ACHN (cell line): ENCODE measurements at places on chromosomes 2 and 18.
A peak's percentile ranks its signal among the peaks of the same experiment; 100 is the strongest.

DNA sequence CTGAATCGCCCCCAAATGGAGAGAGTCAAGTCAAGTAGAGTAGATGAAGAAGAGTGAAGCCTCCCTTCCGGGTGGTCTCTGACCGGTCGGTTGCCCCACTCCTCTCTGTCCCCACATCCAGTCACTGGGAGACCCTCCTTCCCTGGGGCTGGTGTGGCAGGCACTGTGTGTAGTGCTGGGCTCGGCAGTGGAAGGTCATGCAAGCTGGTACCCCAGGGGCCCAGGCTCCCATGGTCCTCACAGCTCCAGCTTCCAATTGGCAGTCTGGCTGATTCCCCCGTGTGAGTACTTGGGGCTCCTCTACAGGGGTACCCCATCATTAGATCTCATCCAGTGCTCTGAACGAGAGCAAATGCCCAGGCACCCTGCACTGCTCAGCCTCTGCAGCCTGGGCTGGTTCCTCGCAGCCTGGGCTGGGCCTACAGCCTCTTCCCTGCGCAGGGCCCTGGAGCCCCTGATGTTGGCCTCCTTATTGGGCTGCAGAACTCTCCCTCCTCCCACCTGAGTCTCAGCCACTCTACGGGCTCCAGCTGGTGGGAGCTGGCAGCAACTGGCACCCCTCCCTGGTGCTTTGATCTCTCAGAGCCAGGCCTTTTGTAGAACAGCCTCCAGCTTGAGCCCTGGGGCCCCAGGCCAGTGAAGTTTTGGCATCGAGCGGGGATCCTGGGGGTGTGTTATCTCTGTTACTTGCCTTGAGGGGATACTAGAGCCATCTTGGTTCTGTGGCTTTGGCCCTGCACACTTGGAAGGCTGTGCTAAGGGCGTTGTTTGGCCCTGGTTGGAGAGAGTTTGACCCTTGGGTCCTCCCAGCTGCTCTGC lies 187.8 kb upstream of the HDAC4 start:
- no peak for DNase-seq

DNA sequence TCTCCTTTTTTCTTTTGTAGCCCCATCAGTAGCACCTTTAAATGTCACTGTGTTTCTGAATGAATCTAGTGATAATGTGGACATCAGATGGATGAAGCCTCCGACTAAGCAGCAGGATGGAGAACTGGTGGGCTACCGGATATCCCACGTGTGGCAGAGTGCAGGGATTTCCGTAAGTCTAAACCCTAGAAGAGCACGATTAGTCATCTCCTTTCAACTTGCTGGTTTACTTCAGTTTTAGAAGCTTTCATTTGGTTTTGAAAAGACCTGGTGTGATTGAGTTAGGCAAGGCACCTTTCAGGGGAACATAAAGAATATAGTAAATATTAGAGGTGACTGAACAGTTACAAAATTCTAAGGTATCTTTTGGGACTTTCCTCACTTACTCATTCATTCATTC lies 72.2 kb upstream of the TMEM87B start:
- no peak for DNase-seq

DNA sequence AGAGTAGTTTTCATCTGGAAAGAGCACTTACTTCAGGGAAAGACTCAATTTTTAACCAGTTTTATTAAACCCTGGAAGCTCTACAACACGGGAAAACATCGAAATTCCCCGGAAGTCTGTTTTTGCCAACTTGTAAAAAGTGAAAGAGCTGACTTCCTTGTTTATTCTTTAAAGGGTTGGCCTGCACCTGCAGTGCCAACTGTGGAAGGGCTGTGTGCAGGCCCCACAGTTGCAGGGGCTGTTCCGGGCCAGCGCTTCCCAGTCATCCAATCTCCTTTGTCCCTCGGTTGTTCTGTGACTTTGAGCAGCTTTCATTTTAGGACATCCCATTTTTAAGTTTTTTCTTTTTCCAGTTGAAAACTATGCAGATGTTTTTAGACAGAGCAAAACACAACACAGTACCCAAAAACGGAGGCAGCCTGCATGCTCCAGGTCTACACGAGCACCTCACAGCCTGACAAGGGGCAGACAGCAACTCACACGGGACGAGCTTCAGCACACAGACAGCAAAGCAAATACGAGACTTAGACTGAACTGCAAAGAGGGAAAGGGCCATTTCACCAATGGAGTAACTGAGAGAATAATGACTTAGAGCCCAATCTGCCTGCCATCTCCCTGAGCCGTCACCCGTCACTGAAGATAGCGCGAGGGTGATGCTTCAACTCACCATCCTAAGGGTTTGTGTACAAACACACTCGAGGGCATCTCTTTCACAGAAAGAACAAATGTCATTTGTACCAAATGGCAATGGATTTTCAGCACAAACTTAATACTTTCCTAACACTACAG lies 70.6 kb downstream of the EMILIN2 start:
- DNase-seq, result peak; percentile 14

- DNase-seq, result no peak
Measured at GRCh38 chr2:60485550-60485949, 67.9 kb downstream of the BCL11A start.

GRCh38 chr2:218445602-218446001 lies 26.7 kb downstream of the VIL1 start:
- no peak for DNase-seq

DNA sequence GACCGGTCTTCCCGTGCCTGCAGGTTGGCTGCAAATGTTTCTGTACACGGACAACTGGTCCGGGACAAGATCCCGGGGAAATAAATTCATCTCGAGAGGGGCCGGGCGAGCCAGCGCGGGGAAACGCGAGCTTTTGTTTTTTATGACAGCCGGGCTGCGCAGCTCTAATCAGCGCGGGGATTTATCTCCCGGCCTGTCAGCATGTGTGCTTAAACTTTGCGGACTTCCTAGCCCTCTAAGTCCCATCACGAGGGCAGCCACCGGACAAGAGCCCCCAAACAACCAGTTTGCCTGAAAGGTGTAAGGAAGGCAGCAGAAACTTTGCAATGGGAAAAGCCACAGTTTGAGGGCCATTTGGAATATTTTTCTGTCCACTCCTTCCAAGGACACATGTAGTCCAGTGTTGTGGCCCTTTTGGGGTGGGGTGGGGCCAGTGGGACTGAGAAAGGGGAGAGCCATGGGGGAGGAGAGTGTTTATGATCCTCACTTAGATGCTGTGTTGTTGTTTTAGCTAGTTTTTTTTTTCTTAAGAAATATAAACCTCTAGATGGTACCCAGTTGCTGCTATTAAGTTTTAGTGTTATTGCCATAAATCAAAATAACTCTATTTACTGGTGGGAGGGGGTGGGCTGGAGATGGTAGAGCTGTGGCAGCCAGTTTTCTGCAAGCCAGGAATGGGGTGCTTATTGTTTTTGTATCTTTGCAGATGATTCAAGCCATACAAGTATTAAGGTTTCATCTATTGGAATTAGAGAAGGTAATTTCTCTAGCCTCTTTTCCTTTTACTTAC lies 6.0 kb downstream of the MEIS1 start:
- DNase-seq, result peak; percentile 25

DNA sequence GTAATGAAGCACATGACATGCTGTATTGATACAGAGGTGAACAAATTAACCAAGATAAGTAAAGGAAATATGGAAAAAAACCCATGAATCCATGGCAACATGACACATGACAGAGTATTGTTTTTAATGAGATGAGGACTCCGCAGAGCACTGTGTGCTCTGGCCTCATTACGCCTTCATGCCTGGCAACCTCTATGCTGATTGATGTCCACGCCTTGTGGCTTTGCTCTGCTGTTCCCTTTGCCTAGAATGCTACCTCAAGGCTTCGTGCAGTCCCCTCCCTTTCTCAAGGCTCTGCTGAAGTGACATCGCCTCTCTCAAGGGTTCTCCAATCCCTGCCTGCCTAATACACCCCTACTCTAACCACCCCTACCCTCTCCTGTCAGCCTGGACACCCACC lies 8.4 kb downstream of the SIGLEC15 start:
- DNase-seq, result no peak

GRCh38 chr2:16546128-16546754 lies 119.4 kb downstream of the CYRIA start:
- DNase-seq, result peak; percentile 72

DNA sequence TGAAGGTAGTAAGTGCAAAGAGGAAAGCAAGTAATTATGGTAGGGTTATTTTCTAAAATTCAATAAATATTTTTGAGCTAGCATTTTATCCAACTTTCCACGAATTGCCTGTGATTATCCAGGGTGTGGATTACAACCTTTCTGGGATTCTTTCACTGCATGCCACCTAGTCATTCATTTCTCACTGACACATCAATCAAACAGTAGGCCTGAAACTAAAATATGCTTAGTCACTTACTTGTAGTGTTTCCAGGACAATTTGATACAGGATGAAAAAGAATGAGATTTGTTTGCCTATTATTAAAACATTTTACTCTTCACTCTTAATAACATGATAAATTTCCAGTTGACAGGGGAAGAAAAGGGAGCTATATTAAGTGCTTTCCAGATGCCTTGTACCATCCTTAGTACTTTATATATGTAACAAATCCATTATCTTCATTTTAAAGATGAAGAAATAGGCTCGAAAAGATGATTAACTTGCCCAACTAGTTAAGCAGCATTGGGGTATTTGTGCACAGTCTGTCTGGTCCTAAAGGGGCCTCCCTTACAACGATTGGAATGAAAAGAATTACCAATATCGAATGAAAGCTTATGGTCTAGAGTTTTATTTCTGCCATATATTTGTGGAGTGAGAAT lies 70.4 kb downstream of the KCTD1 start:
- DNase-seq, result peak; percentile 80

DNA sequence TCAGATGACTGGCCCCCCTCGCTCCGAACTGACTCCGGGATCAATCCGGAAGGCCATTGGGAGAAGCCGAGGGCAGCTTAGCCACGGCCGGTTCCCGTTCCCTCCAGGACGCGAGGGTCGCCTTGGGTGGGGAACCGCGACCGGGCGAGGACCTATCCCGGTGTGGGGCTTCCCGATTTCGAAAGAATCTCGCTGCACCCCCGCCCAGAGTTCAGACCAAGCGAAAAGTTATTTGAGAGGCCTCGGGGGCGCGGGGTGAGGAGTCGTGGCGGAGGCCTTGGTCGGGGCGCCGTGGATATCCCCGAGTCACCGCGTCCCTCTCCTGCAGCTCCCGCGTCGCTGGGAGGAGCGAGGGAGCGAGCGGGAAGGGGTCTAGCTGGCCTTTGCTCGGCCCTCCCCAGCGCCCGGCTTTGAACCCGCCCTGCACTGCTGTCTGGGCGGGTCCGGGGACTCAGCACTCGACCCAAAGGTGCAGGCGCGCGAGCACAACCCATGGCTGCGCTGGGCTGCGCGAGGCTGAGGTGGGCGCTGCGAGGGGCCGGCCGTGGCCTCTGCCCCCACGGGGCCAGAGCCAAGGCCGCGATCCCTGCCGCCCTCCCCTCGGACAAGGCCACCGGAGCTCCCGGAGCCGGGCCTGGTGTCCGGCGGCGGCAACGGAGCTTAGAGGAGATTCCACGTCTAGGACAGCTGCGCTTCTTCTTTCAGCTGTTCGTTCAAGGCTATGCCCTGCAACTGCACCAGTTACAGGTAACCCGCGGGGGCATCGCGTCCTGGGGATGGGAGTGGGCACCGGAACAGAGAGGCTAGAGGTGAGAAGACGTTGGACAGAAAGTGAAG lies at the start of gene CYP27A1:
Gene CYP27A1, plus strand, starts transcription at position 457 of the 837 bp plus-strand sequence. Its CDS starts 36 bp downstream, at position 493.
- DNase-seq, result peak; percentile 56

- DNase-seq, result no peak
Measured at GRCh38 chr2:54597153-54597848, 126.2 kb upstream of the EML6 start.

GRCh38 chr2:74458938-74459363 lies 713 bp downstream of the WBP1 start:
- no peak for DNase-seq

DNA sequence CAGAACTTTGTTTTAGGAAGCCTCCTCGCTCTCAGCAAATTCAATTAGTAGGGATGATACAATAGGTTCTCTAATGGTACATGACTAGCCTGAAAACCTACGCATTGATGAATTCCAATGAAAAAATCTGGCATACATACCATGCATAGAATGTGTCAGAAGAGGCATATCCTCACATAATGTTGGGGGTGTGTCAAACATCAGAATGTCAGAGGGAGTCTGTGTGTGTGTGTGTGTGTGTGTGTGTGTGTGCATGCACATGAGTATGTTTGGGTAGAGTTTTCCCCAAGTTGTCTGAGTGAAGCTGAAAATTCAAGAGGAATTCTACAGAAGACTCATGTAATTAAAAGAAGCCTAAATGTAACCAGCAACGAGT lies 78.5 kb downstream of the FIGN start:
- DNase-seq, result no peak

GRCh38 chr2:24793761-24794435 lies 673 bp downstream of the CENPO start:
- DNase-seq, result peak; percentile 38

DNA sequence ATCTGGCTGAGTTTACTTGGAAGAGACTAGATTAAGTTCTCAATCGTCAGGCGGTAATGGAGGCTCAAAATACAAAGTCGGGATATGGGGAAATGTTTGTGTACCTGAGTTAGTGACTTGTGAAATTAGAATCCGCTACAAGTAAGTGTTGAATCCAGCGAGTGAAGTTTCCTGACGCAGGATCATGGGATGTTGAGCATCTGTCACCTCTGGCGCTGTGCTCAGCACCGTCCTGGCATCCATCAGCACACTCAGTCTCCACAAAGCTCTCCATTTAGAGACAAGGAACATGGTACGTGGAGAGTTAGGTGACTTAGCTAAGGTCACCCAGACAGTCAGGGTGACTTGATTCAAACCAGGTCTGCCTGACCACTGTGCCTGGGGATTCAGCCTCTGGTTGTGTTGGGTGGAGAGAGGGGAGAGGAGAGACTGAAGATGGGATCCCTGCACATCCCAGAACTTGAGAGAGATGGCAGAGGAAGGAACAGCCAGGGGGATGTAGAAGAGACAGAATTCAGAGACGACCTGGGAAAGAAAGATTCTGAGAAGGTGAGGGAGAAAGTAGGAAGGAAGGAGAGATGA lies 251.2 kb downstream of the ACKR3 start:
- no peak for DNase-seq

DNA sequence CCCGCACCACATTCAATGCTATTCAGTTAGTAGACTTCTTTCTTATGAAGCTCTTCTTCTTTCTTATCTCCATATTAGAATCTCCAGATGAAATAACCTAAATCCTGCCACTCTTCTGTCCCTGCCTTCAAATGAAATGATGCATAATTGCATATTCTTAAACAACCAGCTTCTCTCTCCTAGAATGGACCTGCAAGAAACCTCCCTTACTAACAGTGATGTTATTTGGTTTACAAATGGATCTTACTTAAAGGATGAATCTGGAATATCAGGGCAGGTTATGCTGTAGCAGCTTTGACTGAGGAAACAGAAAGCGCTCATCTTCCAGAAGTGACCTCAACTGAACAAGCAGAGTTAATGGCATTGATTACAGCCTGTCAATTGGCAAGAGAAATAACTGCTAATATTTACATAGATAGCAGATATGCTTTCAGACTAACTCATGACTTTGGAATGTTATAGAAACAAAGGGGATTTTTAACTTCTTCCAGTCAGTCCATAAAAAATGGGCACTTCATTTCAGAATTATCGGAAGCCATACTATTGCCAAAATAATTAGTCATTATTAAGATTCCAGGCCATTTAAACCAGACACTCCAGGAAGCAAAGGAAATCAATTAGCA lies 755.7 kb upstream of the HS6ST1 start:
- DNase-seq, result no peak

GRCh38 chr2:234964631-234965461 lies 13.0 kb downstream of the SH3BP4 start:
- DNase-seq, result no peak
